OCI-LY7 (cell line): ENCODE measurements at places on chromosomes 16 and 17. TPM values are rescaled to one million over a fixed set of nuclear protein-coding genes. Genes with fewer than 3 reads are reported as not detected.

DNA sequence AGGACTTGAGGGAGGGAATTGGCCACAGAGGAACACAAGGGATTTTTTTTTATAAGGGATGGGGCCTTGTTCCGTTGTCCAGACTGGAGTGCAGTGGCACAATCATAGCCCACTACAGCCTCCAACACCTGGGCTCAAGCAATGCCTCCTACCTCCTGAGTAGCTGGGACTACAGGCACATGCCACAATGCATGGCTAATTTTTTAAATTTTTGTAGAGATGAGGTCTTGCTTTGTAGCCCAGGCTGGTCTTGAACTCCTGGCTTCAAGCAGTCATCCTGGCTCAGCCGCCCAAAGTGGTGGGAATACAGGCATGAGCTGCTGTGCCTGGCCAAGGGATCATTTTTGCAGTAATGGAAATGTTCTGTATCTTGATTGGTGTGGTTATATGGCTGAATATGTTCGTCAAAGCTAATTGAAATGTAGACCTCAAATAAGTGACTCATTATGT lies 56.9 kb downstream of the VMP1 start:
- no peak for DNase-seq

DNA sequence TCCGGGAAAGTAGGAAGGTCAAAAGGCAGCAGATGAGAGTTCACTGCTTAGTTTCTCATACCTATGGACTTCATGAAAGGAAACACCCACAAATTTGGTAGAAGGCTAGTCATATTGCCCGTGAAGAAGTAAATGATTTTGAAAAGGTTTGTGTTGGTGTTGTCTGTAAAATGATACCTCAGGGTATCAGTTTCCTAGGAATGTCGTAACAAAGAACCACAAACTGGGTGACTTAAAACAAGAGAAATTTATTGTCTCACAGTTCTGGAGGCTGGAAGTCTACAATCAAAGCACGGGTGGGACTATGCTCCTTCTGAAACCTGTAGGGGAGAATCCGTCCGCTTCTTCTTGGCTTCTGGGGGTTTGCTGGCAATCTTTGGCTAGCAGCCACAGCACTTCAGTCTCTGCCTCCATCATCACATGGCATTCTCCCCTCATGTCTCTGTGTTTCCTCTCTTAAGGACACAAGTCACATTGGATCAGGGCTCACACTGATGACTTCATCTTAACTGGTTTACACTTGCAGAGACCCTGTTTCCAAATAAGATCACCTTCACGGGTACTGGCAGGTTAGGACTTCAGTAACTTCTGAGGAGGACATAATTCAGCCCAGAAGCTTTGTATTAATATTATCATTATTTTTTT lies 2.0 kb upstream of the NAE1 start:
- no peak for DNase-seq

GRCh38 chr17:42241871-42242270 lies 34.3 kb downstream of the STAT5B start:
- DNase-seq, result no peak

DNA sequence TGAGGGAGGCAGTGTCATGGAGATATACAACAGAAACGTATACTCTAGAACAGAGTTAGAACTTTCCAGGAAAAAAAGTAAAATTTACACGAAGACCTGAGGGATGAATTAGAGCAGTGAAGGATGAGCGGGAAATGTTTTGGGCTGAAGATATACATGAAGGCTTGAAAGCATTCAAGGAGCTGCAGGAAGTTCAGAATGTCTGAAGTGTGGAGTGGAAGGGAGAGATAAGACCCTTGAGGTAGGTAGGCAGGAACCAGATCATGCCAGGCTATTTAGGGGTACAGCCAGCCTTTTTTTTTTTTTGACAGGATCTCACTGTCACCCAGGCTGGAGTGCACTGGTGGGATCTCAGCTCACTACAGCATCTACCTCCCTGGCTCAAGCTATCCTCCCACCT lies 3.2 kb upstream of the NLK start:
- no peak for DNase-seq

DNA sequence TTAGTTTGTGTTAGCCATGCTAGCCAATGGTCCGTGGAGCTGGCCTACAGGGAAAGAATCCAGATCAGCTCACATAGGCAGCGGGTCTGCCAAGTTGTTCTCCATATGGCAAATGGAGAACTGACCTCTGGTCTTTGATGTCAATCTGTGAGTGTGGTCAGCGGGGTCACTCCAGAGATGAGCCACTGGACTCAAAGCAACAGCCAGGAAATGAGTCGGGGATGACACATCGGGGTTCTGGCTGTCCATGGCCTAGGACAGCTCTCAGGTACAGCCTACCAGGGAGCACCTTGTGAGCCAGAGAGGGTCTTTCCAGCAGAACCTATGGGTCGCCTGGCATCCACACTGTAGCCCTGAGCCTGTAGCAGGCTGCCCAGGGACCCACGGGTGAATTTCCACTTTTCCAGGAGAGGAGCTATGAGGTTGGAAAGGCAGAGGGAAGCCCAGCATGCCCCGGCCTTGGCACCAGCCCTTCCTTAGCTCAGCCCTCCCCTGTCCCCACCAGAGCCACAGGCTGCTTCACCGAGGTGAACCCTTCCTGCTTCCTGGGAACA lies 203.0 kb upstream of the TNRC6C start:
- DNase-seq, result no peak

The CNOT1 gene
- total RNA-seq, result 288 and 325 TPM in 2 replicates

The FOXC2 gene
- total RNA-seq, result 0.15 TPM in 1 of 2 replicates, not detected in the other

The GDPD3 gene
- 5.0 and 5.2 TPM in 2 replicates for total RNA-seq

DNA sequence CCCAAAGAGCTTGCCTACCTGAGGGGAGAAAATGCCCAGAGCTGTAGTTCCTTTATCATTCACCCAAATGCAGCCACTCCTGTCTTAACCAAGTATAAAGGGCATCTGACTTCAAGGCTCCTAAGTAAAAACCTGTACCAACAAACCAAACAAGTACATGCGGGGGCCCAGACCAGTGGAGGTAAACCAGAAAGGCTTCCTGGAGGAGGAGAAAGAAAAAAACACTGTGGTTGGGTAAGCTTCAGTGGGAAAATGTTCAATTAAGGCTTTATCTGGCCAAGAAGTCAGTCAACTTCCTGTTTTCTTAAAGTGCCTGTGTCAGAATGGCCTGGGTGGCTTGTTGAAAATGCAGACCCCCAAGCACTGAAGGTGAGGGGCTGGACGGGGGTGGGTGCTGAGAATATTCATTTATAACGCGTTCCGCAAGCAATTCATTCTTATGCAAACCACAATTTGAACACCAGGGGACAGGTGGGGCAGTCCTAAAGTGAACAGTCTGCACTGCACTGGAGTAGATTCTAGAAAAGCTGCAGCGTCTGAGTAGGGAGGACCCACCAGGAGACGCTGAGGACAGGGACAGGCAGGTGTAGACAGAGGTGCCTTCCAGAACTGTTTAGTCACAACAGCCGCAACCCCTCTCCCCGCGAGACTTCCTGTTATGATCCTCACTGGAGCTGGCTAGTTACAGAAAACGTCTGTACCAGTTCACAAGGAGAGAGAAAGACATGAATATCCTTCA lies 467.1 kb downstream of the SOX9 start:
- DNase-seq, result peak; percentile 8

- DNase-seq, result peak; percentile 70
Measured at GRCh38 chr16:84925092-84925772, 86.1 kb downstream of the ZDHHC7 start.

GRCh38 chr16:11672206-11673090 lies 4.2 kb downstream of the SNN start:
- DNase-seq, result peak; percentile 83

GRCh38 chr16:14155572-14156190 lies 84.6 kb downstream of the MRTFB start:
- DNase-seq, result no peak

GRCh38 chr16:4610011-4611005 lies 4.4 kb downstream of the UBALD1 start:
- no peak for DNase-seq

GRCh38 chr16:8583199-8583598 lies 7.1 kb downstream of the TMEM114 start:
- DNase-seq, result no peak

GRCh38 chr16:60329108-60329507 lies 1595.0 kb upstream of the GOT2 start:
- DNase-seq, result no peak

The CDT1 gene
- 108 and 150 TPM in 2 replicates for total RNA-seq

The ITGB4 gene
- total RNA-seq, result 1.9 and 3.9 TPM in 2 replicates

The CCL1 gene
- not detected in 2 replicates for total RNA-seq

The TMED6 gene
- total RNA-seq, result 1.2 and 1.7 TPM in 2 replicates

The TPSG1 gene
- total RNA-seq, result not detected in 2 replicates

DNA sequence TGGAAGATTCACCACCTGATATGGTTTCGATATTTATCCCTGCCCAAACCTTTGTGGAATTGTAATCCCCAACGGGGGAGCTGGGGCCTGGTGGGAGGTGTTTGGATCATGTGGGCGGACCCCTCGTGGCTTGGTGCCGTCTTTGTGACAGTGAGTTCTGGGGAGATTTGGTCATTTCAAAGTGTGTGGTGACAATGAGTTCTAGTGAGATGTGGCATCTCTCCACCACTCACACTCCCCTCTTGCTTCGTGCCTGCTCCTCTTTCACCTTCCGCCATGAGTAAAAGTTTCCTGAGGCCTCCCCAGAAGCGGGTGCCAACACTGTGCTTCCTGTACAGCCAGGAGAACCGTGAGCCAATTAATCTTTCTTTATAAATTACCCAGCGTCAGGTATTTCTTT lies 9.7 kb downstream of the CCDC57 start:
- DNase-seq, result no peak

The PPP4C gene
- 124 and 130 TPM in 2 replicates for total RNA-seq

The HAS3 gene
- 0.29 and 0.31 TPM in 2 replicates for total RNA-seq

DNA sequence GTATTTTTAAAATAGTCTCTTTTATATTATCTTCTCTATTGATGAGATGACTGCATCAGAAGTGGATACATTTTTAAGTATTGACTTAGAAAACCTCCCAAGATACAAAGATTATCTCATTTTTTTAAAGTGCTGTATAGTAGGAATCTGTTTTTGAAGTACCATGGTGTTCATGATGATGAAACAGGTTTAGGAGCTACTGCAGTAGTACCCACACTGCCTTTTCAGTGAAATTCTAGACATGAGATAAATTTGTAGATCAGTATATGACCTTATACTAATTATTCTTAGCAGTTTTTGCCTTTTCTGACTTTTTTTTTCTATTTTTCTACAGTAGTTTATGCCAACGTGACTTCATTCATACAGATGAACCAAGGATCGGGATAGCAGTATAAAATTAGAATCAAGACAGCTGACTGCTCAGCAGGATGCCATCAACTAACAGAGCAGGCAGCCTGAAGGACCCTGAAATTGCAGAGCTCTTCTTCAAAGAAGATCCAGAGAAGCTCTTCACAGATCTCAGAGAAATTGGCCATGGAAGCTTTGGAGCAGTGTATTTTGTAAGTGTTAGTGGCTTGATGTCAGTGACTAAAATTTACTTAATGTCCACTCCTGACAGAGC lies 61.1 kb downstream of the TAOK1 start:
- no peak for DNase-seq

GRCh38 chr17:27466376-27466742 lies 10.1 kb downstream of the KSR1 start:
- peak; percentile 16 for DNase-seq

DNA sequence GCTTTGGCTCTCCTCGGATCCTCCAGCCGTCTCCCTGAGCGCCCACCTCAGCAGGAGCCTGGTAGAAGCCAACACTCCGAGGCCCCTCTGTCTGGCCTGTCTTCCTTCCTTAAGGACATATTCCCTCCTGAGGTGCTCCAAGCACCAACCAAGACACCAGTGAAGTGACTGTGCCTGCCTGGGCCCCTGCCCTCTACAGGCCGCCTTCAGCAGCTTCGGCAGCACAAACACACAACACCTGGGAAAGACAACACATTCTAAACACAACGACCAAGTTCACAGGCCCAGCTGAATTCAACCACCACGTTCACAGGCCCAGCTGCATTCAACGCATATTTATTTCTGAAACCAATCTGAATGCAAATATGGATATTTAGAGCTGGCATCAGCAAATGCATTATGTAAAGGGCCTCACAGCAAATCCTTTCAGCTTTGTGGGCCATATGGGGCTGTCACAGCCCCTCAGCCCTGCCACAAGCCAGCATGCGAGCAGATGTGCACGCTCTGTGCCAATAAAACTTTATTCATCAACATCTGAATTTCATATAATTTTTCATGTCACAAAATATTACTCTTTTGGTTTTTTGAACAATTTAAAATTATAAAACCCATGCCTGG lies 12.2 kb downstream of the GALNS start:
- DNase-seq, result no peak

The ABCC1 gene
- 71.8 and 72.8 TPM in 2 replicates for total RNA-seq

DNA sequence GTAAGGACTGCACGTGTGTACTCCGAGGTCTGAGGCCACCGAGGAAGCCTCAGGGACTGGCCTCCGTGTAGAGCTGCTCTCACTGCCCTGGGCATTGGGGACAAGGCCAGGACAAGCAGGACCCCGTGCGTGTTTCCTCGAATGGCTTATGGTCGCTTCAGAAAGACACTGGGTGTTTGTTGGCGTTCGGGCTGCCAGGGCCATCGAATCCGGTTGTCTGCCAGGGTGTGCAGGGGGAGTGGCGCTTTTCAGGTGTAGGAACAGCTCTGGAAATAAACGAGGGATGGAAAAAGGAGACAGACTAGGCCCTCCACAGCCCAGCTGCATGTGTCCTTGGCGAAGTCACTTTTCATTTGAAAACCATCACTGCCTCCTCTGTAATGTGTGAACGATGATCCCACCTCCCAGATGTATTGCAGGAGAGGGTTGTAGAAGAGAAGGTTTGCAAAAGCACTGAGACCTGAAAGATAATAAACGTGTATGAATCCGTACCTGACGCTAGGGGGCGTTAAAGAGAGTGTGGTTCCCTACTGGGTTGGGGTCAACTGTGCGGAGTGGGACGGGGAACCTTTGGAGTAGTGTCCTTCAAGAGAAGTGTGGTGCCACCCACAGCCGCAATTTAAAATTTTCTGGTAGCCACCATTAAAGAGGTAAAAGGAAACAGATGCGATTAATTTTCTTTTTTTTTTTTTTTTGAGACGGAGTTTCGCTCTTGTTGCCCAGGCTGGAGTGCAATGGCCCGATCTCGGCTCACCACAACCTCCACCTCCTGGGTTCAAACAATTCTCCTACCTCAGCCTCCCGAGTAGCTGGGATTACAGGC lies 2.1 kb upstream of the ZSCAN10 start:
- peak; percentile 84 for DNase-seq

GRCh38 chr16:11071829-11072228 lies 127.5 kb downstream of the CLEC16A start:
- DNase-seq, result no peak

The HNF1B gene
- not detected in 2 replicates for total RNA-seq

DNA sequence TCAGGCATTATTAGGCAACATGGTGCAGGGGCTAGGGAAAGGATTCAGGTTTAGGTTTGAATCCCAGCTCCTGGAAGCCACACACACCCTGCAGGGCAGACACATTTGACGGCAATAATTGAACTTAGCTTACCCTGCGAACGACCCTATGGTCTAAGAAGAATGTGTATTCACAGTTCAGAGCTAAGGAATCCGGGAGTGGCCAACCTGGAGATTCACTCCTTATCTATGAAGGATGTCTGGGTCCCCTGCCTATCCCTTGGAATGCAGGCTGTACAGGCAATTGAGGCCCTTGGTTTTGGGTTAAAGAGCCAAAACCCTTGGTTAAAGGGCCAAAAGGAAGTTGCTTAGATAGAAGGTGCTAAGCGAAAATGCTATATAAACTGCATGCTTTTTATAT lies 2.9 kb upstream of the SYT17 start:
- no peak for DNase-seq

The IST1 gene
- total RNA-seq, result 200 and 201 TPM in 2 replicates

GRCh38 chr17:78988152-78988551 lies 8.4 kb upstream of the LGALS3BP start:
- no peak for DNase-seq
